ENCODE measurements at places on chromosomes 2 and 18. TPM values are rescaled to one million over a fixed set of nuclear protein-coding genes. Genes with fewer than 3 reads are reported as not detected.

Gene FOXD4L1
- not detected for total RNA-seq

Gene KCNIP3
- not detected for total RNA-seq

Gene SLC23A3
- total RNA-seq: 0.96 TPM

- DNase-seq: no peak
Observed at GRCh38 chr18:76374330-76375281, 120.4 kb downstream of the ZNF516 start.

- no peak for DNase-seq
Observed at GRCh38 chr2:76197842-76198448, 487.2 kb upstream of the GCFC2 start.

GRCh38 chr2:176085120-176085788 is 1.5 kb upstream of the EVX2 start:
- no peak for DNase-seq

DNA sequence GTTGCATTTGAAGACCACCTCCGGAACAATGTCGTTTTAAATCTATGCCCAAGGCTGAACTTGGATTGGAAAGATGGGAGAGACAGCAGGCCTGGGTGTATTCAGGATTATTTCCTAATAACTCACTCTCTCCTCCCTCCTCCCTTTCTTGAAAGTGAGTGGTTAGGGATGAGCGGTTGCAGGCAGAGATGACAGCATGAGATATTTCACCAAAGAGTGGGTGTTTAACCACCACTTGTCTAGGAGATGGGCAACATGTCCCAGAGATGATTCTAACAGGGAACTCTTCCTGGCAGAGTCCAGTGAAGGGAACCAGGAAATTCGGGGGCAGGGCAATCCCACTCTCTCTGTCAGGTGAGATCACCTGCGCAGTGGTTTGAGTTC is 123.2 kb downstream of the KCTD1 start:
- no peak for DNase-seq

DNA sequence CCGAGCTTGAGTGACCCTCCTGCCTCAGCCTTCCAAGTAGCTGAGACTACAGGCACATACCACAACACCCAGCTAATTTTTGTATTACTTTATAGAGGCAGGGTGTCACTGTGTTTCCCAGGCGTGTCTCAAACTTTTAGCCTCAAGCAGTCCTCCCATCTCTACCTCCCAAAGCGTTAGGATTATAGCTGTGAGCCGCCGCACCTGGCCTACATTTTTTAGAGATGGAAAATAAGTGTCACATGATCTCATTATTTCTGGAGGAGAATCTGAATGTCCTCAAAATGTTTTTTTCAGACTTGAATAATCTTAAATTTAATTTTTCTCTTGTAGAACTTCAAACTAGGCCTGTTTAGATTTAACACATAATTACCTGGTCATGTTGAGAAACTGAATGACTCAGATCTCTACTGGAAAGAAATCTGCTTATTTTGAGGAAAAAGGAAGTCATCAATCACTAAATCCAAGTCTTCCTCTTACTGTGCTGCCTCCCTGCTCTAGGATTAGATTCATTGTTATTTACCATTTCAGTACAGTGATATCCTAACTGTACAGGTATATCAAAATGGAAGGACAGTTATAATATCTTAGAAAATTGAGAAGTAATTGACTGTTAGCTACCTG is 92.4 kb downstream of the COX7A2L start:
- no peak for DNase-seq

DNA sequence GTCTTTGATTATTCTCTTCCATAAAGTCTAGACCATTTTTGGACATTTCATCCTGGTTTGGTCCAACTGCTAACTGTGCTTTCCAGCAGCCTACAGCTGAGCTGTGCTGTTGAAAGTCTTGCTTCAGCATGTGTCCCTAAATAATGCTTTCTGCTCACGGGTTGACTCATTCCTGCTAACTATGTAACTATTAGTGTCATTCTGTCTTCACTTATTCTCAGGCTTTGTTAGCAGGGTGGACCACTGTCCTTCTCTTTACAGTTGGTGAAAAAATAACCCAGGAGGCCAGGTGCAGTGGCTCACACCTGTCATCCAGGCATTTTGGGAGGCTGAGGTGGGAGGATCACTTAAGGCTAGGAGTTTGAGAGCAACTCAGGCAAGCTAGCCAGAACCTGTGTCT is 8.9 kb downstream of the ADAM23 start:
- DNase-seq: no peak

DNA sequence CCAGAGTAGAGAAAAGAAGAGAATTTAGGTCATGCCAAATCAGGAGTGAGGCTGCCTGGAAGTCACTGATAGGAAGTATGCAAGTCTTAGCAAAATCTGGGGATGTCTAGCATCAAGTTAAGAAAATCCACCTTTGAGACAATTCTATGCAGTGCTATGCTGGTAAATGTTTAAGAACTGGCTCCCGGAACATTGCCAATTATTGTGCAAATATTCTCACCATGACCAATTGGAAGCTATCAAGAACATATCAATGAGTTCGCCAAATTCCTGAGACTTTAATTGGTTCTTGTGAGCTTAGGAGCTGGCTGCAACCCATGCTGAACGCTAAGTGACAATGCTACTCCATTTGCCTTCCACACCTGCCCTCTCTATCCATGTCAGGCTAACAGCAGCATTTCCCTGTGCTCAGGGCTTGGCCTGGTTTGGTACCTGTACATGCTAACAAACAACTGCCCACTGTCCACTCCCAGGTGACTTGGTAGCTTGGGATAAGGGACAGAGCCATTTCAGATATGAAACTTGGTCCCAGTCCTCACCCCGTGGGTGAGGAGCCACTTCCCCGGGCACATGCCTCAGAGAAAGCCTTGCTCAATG is 172.9 kb upstream of the KLHL29 start:
- no peak for DNase-seq

GRCh38 chr2:232014681-232015080 is 53.2 kb downstream of the DIS3L2 start:
- no peak for DNase-seq

GRCh38 chr18:30081122-30081521 is 961.4 kb downstream of the DSC3 start:
- DNase-seq: no peak

GRCh38 chr2:96916156-96916630 is 46.3 kb upstream of the SEMA4C start:
- DNase-seq: no peak
